ENCODE measurements at places on chromosomes 12 and 14.

GRCh38 chr14:23559010-23559925 lies 3.2 kb downstream of the THTPA start:
- peak; percentile 62 for DNase-seq

DNA sequence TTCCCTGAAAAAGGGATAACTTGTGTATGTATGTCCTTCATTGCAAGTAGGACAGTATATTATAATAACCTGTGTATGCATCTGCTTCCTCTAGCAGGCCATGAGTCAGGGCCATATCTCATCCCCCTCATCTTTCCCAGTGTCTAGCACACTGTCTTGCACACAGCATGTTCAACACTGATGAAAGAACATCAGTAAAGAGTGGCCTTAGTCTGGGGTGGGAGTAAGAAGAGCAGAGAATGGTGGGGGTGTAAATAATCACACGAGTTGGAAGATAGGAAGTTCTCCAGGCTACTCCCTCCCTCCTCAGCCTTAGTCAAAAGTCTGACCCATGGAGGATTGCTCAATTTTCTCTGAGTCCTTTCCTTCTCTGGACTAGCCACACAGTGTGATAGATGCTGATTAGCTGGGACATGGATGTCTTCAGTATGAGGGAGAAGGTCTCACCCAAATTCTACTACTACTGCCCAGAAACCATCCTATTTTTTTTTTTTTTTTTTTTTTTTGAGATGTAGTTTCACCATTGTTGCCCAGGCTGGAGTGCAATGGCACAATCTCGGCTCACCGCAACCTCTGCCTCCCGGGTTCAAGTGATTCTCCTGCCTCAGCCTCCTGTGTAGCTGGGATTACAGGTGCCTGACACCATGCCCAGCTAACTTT lies 14.6 kb upstream of the SP1 start:
- DNase-seq: no peak

- DNase-seq: no peak
Measured at GRCh38 chr14:69921052-69921451, 41.8 kb downstream of the SMOC1 start.

- no peak for DNase-seq
Measured at GRCh38 chr12:48997719-48998496, 1.3 kb downstream of the DDN start.

DNA sequence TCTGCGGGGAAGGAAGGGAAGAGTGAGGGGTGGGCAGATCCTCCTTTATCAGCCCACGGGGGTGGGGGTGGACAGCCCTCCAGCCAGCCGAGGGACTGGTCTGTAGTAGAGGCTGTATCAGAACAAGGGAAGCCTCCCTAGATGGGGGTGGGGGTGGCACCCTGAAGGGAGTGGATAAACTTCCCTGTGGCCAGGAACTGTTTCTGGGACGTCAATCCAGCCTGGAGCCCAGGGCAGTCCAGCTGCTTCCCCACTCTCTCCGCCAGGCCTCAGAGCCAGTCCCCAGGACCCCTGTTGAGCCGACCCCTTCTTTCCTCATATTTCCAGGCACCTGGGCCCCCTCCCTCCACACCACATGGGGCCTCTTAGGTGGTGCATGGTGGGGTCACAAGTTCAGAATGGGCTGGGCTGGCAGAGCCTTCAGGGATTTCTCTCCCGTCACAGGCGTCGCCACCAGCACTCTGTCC lies 6.7 kb downstream of the PLD4 start:
- no peak for DNase-seq

GRCh38 chr12:109462868-109463692 lies 14.0 kb downstream of the KCTD10 start:
- DNase-seq: no peak

GRCh38 chr14:76977793-76978720 lies 50.5 kb downstream of the IRF2BPL start:
- no peak for DNase-seq

DNA sequence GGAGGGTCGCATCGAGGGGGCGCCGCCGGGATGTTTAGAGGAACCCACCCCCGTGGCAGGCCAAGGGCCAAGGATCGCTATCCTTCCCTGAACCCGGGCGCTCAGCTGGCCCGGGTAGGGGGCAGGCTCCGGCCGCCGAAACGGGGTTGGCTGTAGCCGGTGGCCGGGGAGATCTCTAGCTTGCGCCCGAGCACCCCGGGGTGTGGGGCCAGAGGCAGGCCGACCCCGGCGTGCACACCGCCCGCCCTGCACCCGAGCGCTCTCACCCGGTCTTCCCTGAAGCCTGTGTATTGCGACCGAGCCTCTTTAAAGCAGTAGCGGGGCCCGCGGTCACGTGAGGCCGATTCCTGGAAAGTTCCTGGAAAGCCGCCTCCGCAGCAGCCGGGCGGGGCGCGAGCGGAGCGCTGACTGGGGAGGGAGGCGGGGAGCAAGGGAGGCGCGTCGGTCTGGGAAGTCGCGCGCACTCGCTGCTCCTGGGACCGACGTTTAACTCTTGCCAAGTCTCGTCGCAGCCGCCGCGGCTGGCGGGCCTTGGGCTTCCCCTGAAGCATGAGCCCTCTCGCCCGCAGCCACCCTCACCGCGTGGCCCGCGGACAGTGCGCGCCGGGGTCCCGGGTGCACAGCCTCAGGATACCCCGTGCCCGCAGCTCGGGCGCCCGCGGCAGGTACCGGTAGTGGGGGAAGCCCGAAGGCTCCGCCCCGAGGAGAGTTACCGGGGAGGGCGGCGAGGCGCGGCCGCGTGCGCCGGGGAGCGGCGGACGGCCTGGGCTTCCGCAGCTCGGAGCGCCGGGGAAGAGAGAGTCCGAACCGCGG lies 1.7 kb upstream of the SOCS2 start:
- DNase-seq: peak; percentile 90

- DNase-seq: no peak
Measured at GRCh38 chr12:54004841-54005530, 3.8 kb upstream of the HOXC8 start.

- no peak for DNase-seq
Measured at GRCh38 chr12:68794653-68795251, 13.2 kb upstream of the MDM2 start.

GRCh38 chr12:20055856-20056255 lies 312.5 kb upstream of the PDE3A start:
- DNase-seq: no peak

DNA sequence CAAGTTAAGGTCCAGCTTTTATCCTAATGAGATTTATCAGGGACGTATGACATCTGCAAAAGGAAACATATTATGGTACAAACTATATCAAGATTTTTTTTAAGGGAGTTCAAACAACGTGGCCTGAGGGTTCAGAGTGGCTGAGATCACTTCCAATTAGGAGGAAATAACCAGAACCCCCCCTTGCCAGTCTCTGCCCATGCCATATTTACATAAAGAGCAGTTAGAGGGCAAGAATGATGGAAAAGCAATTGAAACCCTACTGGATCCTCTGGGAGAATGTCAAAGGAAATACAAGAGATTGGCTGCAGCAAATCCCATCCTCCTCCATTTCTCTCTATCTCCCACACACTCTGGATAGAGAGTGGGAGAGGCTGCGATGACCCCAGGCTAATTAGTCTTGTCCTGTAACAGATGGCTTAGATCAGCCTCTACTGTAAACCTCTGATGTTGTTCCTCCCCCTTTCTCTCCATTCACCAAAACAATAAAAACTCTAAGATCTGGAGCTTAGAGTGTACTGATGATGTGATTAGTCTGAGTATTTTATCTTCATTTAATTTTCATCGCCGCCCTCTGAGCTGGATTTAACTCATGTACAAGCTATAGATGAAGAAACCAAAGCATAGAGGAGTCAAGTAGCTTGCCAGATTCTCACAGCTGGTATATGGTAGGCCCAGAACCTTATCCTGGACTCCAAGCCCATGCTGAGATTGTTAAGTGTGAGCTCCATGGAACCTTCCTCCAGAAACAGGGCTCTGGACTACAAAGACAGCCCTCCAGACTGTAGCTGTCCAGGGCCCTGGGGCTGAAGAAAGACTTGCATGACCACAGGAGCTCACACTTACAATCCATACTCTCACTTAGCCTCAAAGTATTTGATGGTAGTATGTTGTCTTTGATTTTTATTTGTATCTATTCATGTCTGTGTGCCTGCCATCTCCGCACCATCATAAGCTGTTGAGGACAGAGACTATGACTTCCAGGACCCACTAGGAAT lies 54.1 kb upstream of the GNG2 start:
- DNase-seq: no peak

DNA sequence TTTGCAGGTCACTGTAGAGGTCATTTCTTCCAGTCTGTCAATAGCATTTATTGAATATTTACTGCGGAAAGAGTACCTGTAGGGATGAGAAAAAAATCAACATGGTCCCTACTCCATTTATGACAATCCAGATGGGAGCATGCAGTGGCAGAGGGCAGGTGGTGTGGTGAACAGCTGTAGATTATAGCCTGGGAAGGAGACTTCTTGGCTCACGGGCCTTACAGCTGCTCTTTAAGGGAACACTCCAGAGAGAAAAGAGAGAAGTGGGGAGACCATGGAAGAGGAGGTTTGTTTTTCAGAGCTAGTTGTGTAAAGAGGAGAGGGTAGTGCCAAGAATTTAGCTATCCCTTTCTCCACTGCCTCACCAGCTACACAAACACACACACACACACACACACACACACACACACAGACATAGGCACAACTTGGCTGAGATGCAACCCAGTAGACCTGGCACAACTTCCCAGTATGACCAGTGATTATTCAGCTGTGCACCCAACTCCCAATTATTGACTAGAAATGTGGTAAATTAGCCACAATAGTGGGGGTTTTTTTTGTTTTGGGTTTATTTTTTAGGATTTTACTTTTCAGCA lies 41.0 kb downstream of the GPHB5 start:
- DNase-seq: no peak

- peak; percentile 64 for DNase-seq
Measured at GRCh38 chr14:34331728-34332623, 130.1 kb downstream of the SPTSSA start.

GRCh38 chr12:77514511-77514910 lies 316.2 kb upstream of the NAV3 start:
- no peak for DNase-seq

DNA sequence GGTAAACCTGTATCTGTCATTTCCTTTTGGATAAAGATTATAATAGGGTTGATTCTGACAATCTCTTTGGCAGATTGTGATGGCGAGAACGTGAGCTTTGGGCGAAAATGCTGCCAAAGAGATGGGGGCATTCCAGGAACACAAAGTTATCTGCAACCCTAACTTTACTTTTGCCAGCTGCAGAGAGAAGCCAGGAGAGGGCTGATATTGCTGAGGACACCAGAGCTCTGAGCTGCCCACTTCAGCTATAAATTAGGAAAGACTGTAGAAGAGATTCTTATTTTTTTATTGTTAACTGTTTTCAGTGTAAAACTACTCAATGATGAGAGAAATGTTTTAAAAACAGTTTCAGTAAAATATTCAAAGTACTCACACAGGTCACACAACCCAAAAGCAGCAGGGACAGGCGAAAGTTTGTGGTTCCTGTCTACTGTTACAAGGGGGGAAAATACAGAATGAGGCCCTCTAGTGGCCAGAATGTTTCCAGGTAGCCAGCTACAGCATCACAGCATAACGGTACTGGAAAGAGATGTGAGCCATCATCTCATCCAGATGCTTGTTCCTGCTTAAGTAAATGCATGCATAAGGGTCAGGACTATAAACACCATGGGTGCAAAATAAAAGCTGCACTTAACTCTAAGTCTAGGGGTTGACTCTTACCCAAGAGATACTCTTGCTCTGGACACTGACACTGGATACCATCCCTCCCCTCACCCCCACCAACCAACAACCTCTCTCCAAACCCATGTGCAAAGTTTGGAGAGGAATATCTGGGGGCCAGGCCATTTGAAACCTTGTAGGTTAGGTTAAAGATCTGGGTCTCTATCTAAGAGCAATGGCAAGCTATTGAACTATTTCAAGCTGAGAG lies 498.4 kb downstream of the RMST start:
- DNase-seq: peak; percentile 38

DNA sequence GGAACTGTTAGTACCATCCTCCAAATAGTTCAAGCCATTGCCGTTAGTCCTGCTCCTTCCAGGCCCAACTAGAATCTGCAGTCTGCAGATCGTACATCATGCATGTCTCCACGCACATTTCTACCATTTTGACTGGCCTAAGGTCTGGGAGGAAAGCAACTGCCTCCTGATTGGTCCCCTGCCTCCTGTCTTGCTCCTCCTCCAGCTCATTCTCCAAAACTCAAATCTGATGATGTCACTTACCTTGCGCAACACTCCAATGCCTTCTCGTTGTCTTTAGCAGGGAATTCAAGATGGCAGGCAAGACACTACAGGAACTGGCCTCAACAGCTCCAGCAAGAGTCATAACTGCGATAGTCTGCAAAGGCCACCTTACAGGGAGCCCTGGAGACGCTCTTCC lies 9.7 kb upstream of the HCAR1 start:
- DNase-seq: no peak

DNA sequence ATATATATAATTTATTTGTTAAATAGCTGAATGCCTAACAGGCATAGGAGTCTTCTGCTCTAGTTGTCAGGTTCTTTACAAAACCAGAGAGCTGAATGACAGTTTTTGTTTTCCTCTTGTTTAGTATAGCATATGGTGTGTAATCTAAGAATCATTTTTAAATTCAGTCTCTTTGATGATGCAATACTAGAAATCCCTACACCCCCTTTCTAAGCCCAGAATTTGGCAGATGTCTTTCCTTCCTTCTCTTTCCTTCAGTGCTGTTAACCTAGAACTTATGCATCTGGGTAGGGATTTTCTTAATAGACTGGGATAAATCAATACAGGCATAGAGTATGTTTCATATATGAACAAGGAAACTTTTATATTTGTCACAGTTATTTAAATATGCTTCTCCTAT lies 198.1 kb downstream of the KCNH5 start:
- no peak for DNase-seq

DNA sequence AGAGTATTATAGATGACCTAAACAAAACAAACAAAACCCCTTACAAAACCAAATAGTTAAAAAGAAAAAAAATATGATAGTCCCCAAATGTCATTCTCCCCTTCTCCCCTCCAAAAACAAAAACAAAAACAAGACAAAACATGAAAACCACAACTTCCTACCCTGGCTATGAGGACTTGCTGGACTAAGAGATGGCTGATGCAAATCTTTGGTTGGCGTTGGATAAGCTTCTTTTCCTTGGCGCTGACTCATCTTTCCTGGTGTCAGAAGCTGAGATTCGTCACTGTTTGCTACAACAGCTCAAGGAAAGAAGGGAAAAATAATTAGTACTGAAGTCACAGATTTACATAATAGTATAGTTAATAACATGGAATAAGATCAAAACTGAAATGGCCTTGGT lies 102.5 kb upstream of the BBS10 start:
- DNase-seq: no peak

All from HEK293T (cell line).